CD4-positive, alpha-beta T cell treated with Interleukin-17A for 1 hour (primary cell): ENCODE measurements at places on chromosomes 1 and 21.

GRCh38 chr1:32967888-32968568 is 3.4 kb upstream of the RNF19B start:
- DNase-seq = no peak

- DNase-seq = no peak
These were observed 120.8 kb downstream of the GPR52 start for GRCh38 chr1:174568551-174568950.

GRCh38 chr1:246689409-246690008 is 34.7 kb upstream of the SCCPDH start:
- peak; percentile 63 for DNase-seq

DNA sequence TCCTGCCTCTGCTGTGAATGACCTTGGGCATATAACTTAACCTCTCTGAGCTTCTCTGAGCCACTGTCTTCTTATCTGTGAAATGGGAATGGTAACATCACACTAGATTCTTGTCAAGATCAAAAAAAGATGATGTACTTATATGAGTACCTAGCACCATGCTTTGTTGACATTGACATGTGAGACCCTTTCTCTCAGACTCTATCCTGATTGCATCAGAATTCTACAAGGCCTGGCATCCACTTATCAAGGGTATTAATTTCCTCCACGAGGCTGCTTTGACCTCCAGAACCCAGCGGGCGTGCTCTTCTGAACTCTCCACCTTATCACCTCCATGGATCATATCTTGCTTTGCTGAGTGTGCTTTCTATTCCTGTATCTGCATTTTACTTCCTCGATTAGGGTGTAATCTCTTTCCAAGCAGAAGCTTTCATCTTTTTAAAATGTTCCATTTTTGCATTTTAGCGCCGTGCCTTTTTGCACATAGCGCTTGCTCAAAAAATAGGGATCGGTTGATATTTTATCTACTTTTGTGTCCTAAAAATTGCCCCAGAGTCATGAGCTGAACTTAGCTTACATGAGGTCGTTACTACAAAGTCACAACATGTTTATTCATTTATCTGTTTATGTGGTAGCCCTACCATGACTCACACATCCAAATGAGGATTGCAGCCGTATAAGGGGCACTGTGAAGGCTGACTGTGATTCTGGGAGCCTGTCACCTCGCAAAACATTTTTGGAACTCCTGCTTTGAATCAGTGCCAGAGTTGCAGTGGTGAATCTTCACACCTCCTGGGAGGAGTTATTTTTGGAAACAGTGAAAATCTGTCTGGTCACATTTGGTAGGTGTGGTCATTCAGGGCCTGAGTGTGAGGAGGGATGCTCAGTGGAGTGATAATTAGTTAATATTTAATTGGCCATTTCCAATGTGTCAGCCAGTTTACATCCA is 63.2 kb downstream of the IER5 start:
- no peak for DNase-seq

DNA sequence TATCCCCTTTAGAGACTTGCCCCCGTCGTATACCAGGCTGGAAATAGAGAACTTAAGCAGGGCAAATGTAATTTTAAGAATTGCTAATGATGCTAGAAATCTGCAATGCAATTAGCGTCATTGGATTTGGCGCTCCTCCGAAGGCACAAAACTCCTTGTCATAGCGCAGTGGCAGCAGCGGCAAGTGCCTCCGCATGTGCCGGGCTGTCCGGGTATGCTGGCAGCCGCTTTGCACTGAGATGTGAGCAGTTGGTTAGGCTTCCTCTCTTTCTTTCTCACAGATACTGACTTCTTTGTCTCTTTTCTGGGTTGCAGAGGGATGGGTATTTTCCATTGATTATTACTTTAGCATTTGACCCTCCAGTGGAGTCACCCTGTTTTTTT is 193.4 kb upstream of the LMO4 start:
- DNase-seq = no peak

DNA sequence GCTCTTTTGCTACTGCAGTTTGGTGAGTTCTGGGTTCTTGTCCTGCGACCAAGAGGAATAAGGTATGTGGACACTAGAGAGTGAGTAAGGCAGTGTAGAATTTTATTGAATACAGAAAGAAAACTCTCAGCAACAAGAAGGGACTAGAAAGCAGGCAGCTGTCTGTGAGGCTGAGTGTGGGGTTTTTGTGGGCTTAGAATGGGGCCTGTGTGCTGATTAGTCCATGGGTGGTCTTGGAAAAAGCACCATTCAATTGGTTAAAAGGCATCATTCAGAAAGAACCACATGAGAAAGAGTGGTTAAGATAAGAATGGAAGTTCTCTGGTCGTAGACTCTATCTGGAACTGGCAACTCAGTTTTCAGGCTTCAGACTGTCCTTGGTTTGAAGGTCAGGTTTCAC is 298.8 kb downstream of the TGFB2 start:
- no peak for DNase-seq
